H1 (cell line): ENCODE measurements at places on chromosomes 3 and 15. TPM values are rescaled to one million over a fixed set of nuclear protein-coding genes. Genes with fewer than 3 reads are reported as not detected.

Gene TICRR
- total RNA-seq, result 34.8 and 37.3 TPM in 2 replicates

Gene PIERCE2
- 1.4 and 2.7 TPM in 2 replicates for total RNA-seq

Gene THAP10
- total RNA-seq, result 3.4 and 4.5 TPM in 2 replicates

Gene MUC4
- total RNA-seq, result 1.4 and 2.0 TPM in 2 replicates

Gene CDCP1
- 21.2 and 23.3 TPM in 2 replicates for total RNA-seq

DNA sequence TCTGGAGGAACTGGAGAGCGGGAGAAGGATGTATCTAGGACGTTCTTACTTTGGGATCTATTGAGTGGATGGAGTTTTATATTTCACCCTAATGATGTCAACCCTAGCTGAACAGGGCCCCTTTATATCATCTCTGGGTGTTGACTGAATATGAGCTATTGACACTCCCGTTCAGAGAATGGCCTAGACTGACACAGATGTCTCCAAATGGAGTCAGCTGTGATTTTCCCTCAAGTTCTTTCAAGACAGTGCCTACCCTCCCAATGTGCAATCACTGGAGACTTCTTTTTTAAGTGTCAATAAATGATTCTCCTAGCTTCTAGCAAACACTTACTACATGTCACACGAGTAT, 63.8 kb downstream of the FRMD4B start:
- DNase-seq, result no peak
- H3K27ac ChIP-seq, result no peak overlapping the region
- H3K4me1 ChIP-seq, result peaks cover 4% of the 10 kb centered on the region
- no peak overlapping the region for H3K4me3 ChIP-seq

- H3K4me1 ChIP-seq, result no peaks in the 10 kb centered on the region
- H3K27ac ChIP-seq, result no peak overlapping the region
- DNase-seq, result no peak
- H3K36me3 ChIP-seq, result no peaks in the 10 kb centered on the region
Measured at GRCh38 chr15:92524161-92524560, 130.5 kb downstream of the ST8SIA2 start.

DNA sequence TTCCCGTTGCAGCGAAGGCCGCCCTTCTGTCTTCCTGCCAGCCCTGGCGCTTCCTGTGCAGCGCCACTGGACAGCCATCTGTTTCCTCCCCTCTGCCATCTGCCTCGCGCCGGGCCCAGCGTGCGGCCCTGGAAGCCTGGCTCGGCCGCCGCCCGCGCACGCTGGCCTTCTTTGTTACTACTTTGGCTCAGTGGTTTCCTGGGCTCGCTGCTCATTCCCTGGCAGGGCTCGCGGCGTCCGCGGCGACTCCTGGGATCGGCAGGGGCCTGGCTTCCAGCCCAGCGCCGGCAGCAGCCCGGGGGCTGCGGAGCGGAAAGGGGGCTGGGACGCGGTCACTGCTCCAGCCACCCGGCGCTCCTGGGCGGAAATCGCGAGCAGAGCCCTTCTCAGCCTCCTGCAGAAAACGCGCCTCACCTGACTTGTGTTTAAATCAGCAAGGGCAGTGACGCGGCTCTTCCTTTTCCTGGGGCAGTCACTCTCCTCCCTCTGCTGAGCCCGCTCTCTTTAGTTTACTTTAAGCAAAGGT, 10.0 kb downstream of the CMTM7 start:
- peak overlapping the region; percentile 42 for H3K4me3 ChIP-seq
- H3K4me1 ChIP-seq, result peaks cover 4% of the 10 kb centered on the region
- no peaks in the 10 kb centered on the region for H3K36me3 ChIP-seq
- no peak for DNase-seq
- peak overlapping the region; percentile 49; the same call in 1 of the 2 replicates for H3K27ac ChIP-seq
- no peaks in the 10 kb centered on the region for H3K27me3 ChIP-seq

DNA sequence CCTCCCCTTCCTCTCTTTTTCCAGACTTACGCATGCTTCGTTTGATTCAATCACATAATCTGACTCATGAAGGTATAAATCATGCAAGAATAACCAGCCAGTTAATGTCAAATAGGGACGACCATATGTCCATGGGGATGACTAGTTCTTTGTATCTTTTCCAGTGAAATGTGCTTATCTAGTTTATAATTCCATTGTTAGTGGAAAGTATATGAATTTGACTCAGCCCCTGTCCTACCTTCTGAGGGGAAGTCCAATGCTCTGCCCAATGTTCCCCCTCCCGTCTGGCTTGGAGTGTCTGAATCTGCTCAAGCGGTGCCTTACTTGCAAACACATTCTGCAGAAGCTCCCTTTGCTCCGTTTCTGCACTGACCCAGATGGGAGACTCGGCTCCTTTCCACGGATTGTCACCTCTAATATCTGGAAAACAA, 55.0 kb upstream of the EPHB3 start:
- H3K4me3 ChIP-seq, result no peak overlapping the region
- no peaks in the 10 kb centered on the region for H3K4me1 ChIP-seq
- no peaks in the 10 kb centered on the region for H3K27me3 ChIP-seq
- DNase-seq, result no peak

GRCh38 chr15:48415036-48415886, 84.0 kb downstream of the DUT start:
- H3K4me1 ChIP-seq, result no peaks in the 10 kb centered on the region
- no peak overlapping the region for H3K4me3 ChIP-seq
- H3K27me3 ChIP-seq, result no peaks in the 10 kb centered on the region
- H3K27ac ChIP-seq, result no peak overlapping the region
- DNase-seq, result no peak
- no peaks in the 10 kb centered on the region for H3K36me3 ChIP-seq

DNA sequence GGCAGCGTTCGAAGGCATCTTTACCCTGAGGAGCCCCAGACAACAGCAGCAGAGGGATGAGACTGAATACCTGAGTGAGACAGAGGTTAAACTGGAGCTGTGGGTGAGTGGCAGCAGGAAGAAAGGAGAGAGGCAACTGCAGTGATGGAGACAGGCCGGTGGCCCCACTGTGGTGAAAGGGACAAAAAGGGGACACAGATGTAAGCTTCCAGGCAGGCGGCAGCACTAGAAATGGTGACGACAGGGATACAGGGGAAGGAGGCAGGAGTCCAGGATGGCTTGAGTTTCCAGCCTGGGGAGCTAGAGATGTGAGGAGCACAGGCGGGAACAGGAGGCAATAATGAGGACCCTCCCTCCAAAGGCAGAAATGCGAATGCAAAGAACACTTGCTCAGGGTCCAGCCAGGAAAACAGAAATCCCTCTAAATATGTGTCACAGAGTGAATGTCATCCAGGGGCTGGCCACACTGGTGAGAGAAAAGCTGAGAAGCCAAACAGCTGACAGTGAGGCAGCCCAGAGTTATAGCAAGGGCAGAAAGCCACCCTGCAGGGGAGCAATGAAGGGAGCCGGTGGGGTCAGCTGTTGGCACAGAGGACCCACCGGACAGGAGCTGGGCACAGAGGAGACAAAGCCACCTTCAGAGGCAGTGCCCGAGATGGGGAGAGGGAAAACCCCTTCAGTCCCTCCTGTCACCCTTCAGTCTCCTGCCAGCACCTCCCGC, 70.1 kb downstream of the TBC1D2B start:
- DNase-seq, result no peak
- no peaks in the 10 kb centered on the region for H3K4me1 ChIP-seq
- H3K4me3 ChIP-seq, result no peak overlapping the region
- H3K27ac ChIP-seq, result no peak overlapping the region

GRCh38 chr3:112539825-112540650, 21.7 kb downstream of the ATG3 start:
- no peak overlapping the region for H3K27ac ChIP-seq
- peaks cover 3% of the 10 kb centered on the region; the same call in 1 of the 2 replicates for H3K36me3 ChIP-seq
- H3K4me1 ChIP-seq, result no peaks in the 10 kb centered on the region
- no peaks in the 10 kb centered on the region for H3K27me3 ChIP-seq
- H3K4me3 ChIP-seq, result no peak overlapping the region

DNA sequence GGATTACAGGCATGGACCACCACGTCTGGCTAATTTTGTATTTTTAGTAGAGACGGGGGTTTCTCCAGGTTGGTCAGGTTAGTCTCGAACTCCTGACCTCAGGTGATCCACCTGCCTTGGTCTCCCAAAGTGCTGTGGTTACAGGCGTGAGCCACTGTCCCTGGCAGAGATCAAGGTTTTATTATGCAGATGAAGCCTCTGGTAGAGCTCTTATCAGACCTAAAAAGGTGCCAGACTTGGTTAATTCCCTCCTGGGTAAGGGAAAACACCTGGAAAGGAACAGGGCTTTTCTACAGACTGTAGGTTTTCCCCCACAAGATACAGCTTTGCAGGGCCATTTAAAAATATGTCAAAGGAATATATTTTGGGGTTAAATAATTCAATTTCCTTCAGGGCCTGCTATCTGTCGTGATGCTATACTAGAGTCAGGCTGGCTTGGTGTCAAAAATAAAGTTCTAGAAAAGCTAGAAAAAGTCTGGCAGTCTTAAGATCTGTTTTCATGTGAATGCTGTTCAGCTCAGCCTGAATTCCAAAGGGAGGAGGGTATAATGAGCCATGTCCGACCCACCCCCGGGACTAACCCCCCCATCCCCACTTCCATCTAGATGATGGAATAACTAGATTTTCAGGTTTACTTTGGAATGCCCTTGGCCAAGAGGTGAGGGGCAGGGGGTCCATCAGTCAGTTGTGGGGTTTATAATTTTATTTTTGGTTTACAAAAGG, 1.9 kb upstream of the BLOC1S6 start:
- no peaks in the 10 kb centered on the region for H3K27me3 ChIP-seq
- DNase-seq, result no peak
- H3K4me1 ChIP-seq, result peaks cover 11% of the 10 kb centered on the region; the same call in 1 of the 2 replicates
- H3K4me3 ChIP-seq, result no peak overlapping the region; the same call in 1 of the 2 replicates
- no peak overlapping the region for H3K27ac ChIP-seq
